ENCODE measurements at places on chromosomes 12 and 14. TPM values are rescaled to one million over a fixed set of nuclear protein-coding genes. Genes with fewer than 3 reads are reported as not detected.

DNA sequence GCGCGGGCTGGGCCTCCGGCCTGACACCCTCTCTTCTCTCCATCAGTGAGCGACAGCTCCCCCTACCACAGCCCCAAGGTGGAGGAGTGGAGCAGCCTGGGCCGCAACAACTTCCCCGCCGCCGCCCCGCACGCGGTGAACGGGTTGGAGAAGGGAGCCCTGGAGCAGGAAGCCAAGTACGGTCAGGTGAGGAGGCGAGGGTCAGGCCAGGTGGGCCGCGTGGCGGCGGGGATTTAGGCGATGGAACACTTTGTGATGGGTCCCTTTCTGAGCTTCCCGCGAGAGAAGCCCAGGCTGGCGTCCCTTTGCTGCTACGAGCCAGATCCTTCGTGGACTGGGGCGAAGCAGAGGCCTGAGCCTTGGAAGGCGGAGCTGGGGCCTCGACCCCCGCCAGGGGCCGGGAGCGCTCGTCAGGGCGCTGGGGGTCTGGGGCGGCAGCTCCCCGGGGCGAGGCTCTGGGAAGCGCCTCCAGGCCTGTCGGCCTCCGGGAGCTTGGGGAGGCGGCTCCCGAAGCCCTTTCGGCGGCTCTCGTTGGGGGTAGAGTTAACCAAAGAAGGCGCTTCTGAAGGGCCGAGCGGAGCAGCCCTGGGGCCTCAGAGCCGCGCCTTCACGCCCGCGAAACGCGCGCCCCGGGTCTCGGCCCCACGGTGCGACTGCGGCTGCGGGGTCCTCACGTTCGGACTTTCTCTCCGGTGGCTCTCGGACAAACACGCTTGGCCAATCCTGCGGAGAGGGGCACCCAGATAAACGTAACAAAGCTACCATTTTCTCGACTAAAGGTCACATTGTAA, 5.0 kb downstream of the PAX9 start:
- DNase-seq = no peak

- peak; percentile 19 for DNase-seq
These were observed 38.4 kb upstream of the MANSC4 start for GRCh38 chr12:27818401-27818918.

The PDZRN4 gene
- total RNA-seq = 46.9 TPM

- DNase-seq = no peak
These were observed 339.7 kb downstream of the NUAK1 start for GRCh38 chr12:105799103-105799502.

The GPR84 gene
- not detected for total RNA-seq

- DNase-seq = peak; percentile 87
These were observed 2.6 kb upstream of the BCL11B start for GRCh38 chr14:99274346-99275221.

DNA sequence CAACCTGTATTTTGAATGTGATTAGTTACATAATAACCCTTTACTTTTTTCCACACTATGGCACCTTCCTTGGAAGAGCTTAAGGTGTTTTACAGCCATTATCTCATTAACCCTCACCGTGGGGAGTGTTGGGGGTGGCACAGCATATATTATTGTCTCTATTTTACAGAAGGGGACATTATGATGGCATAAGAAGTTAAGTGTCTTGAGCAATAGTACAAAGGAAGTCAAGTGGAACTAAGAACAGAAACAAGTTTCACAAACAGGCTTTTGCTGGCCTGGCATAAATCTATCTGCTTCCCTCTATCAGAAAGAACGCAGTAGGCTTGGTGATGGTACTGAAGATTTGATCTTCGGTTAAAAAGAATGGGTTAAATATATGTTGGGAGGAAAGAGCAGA, 169.7 kb upstream of the OTX2 start:
- no peak for DNase-seq

GRCh38 chr12:107014055-107014454, 27.1 kb upstream of the MTERF2 start:
- no peak for DNase-seq

The CLEC1B gene
- total RNA-seq = not detected
